ENCODE measurements at places on chromosomes 12 and 14.

DNA sequence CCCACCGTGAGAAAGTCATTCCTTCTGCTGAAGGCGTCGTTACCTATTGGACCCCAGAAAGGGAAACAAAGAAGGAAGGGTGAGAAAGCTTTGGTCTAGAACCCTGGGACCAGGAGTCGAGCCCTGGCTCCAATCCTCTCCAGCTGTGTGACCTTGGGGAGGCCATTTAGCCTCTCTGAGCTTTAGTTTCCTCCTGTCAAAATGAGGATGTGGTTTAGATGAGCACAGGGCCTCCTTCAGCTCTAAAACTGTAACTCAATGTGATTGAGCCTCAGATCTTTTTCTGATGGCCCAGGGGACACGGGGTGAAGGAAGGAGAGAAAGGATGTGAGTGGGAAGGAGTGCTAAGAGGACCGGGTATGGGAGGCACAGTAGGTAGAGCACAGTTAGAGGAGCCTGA is 7.7 kb downstream of the JDP2 start:
- ATAC-seq = no peak

- ATAC-seq = no peak
These were observed 596.9 kb downstream of the DIO2 start for GRCh38 chr14:79614448-79614847.

DNA sequence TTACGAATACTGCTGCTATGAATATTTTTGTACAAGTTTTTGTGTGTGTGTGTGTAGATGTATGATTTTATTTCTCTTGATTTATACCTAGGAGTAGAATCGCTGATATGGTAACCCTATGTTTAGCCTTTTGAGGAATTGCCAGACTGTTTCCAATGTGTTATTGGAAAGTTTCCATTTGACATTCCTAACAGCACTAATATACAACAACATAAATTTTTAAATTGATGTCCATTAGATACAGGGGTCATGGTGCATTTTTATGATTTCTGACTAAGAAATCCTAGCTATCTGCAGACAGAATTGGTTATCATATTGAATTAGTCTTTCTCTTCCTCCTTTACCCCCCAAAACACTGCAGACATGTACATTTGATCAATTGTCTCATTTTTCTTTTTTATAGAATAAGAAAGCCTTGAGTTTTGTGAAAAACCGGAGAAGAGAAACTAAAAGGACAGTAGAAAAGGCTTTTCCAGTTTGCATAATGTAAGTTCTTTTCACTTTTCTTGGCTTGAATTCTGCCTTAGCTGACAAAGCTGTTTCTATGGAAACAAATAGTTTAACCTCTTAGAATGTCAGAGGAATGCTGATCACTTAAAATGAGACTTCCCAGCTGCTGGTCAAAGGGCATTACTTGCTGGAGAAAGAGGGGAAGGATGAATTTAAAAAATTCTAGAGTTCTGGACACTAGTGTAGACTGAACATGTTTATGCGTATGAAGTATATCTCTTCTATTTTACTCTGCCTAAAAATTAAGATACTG is 28.2 kb downstream of the PALS1 start:
- no peak for ATAC-seq

- no peak for ATAC-seq
These were observed 2.9 kb upstream of the SMOC1 start for GRCh38 chr14:69876221-69876847.

DNA sequence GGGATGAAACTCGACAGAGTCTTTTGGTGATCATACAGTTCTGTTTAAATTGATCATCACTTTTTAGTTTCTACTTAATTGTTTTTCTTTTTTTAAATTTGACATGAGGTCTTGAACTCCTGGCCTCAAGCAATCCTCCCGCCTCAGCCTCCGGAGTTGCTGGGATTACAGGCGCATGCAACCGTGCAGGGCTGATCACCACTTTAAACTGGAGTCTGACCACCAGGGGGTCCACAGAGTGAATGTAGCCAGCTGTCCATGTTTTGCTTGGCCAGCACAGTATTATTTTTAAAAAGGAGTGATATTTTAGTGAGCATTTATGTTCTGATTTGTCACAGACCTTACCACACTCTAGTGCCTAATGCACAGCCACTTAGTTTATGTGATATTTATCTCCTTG is 10.7 kb downstream of the DAAM1 start:
- ATAC-seq = no peak

GRCh38 chr12:68180792-68181744 is 21.5 kb upstream of the IFNG start:
- ATAC-seq = peak; percentile 73

DNA sequence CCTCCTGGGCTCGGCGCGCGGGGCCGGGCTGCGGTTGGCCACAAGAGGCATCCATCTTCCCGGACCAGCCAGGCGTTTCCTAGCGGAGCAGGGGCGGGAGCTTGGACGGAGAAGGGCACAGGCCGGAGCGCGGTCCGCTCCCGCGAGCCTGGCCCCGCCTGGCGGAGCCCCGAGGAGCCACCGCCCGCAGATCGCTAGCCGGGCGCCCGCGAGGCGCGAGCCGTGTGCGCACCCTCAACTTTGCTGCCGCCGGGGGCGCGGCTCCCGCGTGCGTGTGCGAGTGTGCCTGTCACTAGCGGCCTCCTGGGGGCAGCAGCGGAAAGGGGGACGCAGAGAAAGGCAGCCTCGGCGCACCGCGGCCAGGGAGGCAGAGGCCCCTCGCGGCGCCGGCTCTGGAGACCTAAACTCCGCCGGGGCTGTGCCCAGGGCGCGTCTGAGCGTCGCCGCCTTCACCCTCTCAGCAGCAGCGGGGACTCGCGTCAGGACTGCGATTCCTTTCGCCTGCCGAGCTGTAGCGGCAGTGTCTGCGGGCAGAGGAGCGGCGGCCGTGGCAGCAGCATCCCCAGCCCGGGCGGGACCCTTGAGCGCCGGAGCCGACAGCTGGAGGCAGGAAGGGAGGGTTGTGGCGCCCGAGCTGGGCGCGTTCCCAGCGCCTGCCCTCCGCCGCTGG is 644 bp upstream of the SRGAP1 start:
- ATAC-seq = peak; percentile 91

DNA sequence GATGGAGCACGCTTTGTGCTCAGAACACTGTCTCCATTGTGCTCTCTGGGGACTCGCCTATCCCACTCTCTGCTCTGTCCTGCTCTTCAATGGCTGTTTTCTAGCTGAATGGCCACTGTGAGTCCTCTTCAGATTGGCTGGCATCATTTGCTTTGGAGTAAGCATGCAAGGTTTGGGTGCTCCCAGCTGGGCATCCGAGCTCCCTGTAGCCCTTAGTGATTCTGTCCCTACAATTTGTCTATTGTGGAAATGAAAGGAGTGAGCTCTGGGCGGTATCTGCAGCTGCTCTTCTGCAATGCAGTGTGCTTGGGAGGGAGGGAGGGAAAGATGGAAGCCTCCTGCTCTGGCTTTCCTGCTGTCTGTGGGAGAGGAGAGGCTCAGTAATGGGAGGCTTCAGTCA is 84.8 kb downstream of the SMOC1 start:
- ATAC-seq = no peak

GRCh38 chr12:1380171-1380851 is 214.1 kb downstream of the FBXL14 start:
- no peak for ATAC-seq

DNA sequence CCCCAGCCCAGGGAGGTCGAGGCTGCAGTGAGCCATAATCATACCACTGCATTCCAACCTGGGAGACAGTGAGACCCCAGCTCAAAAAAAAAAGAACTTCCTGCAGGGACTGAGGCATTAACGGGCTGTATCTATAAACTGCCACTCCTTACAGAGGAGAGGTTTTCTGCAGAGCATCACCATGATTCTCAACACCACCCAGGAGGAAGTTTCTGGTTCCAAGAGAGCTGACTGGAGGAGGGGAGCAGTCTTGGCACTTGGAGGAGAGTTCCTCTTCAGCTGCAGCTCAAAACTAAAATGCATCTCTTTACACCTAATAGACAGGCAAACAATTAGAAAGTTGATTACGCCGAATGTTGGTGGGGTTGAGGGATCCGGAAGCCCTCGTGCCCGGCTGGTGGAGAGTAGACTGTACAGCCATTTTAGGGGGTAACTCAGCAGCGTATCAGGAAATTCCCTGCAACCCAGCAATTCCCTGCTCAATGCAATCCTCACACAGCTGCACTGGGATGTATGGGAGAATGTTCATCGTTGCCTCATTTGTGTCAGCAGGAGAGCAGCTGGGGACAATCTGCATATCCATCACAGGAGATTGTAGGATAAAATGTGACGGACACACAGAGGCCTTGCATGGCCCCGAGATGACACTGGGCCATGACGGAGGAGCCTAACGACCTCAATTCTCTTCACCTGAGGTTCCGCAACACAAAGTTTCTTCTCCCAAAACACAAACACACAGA is 36.6 kb downstream of the ACTN1 start:
- ATAC-seq = no peak

GRCh38 chr14:105294142-105294597 is 6.6 kb downstream of the BRF1 start:
- ATAC-seq = peak; percentile 81

- no peak for ATAC-seq
These were observed 718 bp downstream of the CCDC92 start for GRCh38 chr12:123971770-123972456.

DNA sequence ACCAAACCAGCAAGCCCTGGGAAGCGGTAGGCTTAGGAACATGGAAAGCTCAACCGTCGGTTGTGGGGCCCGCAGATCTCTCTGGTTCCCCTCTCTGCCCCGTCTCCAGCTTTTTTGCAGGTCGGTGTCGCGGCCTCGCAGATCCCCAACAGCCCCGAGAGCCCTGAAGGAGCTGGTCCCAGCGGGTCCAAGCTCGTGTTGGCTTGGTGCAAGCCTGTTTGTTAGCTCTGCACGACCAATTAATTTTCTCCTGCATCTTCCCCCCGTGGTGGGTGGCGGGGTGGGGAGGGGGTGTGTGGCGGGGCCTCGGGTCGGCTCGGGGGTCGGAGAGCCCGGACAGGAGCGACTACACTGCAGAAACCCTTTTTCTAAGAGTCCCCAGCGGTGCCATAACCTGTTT is 449 bp upstream of the SLC24A4 start:
- ATAC-seq = no peak

DNA sequence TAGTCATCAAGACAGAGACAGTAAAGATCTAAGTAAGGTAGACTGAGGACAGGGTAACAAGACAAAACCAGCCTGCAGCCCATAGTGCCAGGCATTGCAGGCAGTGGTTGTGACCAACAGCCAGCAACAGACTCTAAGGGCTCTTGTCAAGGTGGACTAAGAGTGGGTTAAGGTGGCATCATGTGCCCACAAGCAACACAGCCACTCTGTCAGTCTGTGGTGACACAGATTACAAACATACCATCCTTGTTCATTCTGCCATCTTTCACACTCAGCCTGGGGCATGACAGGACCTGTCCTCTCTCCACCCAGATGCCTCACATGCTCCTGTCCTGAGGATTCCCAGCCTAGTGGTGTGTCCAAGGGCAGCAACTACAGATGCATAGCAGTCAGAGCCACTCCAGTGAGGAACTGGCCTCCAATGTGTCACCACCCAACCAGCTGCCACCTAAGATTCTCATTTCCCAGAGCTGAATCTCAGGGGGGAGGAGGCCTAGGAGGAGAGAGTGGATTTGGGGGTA is 28.3 kb downstream of the VDR start:
- ATAC-seq = peak; percentile 15

DNA sequence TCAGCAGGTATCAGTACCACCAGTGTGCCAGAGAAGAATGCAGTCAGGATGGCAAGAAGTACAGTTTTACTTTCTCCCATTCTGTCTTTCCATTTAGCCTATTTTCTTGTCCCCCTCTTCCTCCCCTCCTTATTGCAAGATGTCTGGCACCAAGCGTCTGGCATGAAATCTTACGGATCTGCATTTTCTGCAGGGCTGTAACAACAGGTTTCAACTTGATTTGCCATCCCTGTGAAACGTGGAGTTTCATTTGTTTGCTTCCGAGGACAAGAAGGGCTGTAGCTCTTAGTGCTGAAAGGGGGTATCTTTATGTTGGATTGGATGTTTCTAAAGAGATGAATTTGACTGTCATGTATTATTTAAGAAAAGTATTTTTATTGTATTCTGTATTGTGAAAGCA is 1110.6 kb downstream of the BCL11B start:
- no peak for ATAC-seq

DNA sequence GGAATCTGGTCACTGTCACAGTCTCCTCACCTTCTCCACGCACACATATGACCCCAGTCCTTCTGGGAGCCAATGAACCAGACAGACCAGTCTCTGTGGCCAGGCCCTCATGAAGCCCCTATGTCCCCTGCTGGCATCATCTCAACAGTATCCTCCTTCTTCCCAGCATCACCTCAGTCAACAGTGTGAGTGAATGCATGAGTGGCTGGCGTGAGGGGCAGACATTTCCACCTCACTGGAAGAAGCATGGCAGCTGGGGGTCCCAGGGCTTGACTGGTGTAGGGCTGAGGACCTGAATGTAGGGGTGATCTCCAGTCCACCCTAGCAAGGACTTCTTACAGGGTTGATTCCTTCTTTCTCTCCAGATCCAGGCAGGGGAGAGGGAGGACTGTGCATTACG is 1.8 kb downstream of the MAP3K12 start:
- no peak for ATAC-seq

DNA sequence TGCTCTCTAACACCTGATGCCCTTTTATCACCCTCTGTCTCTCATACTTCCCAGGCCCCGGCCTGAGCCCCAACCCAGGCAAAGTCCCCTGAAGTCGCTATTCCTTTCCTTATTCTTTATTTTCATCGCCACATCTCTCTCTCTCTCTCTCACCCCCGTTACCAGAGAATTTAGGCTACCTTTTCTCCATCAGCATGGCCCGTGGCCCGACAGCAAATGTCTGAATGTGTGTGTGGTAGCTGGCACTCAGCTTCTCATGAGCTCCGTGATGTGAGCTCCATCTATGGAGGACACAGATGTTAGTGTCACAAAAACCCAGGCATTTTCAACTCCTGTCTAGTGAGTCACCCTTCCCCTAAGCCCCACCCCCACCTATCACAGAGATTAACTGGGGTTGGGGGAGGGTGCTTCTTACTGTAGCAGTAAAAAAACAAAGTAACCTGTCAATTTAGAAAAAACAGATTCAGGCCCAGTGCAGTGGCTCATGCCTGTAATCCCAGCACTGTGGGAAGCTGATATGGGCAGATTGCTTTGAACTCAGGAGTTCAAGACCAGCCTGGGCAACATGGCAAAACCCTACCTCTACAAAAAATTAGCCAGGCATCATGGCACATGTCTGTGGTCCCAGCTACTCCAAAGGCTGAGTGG is 53.8 kb downstream of the VCPKMT start:
- ATAC-seq = peak; percentile 75

DNA sequence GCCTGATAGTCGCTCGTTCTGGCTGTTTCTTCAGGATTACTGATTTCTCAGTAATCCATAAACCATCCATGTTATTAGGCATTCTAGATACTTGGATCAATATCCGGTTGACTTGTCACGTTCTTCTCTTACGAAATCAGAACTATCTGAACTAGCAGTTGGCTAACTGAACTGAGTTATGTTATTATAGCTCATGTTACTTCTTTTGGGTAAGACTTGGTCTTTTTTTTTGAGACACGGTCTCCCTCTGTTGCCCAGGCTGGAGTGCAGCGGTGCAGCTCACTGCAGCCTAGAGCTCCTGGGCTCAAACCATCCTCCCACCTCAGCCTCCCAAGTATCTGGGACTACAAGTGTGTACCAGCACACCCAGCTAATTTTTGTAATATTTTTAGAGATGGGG is 178.6 kb downstream of the PRKCH start:
- ATAC-seq = no peak

- no peak for ATAC-seq
These were observed at the start of gene LTBR for GRCh38 chr12:6383572-6384498. LTBR (plus strand) TSS chr12:6384162; CDS start chr12:6384359, 197 bp downstream.
